ENCODE measurements at places on chromosomes 3 and 15.

DNA sequence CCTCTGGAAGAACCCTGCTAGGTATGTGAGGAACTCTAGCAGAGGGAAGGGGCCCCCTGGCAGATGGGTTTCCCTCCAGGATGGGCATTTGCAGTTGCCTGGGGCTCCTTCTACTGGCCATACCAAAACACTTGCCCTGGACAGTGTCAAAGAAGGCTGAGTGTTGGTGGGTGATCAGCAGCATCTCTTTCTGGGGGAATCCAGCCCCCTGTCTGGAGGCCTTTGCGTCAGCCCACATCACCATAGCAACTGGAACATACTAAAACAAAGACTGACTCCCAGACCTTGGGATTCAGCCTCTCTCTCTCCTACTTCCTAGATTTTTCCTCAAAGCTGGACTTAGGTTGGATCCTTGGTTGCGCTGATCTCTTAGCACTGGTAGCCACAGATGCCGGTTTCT, 8.1 kb downstream of the CEMIP start:
- no peak for DNase-seq

DNA sequence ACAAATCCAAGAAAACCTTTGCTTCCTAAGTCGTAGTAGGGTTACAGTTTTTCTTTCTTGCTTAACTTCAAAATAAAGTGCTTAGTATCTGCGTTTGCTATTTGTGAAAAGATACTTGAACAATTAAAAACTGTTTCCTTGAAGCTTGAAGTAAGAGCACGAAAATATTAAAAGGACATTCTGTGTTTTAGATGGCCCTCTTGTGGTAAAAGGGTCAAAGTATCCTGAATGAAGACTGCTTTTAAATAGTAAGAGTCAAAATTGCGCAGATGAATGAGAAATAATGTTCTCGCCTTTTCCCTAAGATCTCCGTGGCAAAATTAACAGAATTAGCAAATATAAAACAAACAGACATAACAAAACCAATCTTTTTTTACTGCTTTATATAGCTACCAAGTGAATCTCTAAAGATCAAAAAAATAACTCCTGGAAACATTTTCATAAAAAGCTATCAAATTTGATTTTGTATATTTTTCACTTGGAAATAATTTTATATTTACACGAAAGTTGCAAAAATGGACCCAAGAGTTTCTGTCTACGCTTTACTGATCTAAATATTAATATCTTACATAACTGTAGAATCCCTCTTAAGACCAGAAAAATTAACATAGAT, 175.4 kb downstream of the MBNL1 start:
- DNase-seq, result peak; percentile 73

GRCh38 chr15:93942269-93942694, 289.1 kb upstream of the MCTP2 start:
- DNase-seq, result peak; percentile 62

DNA sequence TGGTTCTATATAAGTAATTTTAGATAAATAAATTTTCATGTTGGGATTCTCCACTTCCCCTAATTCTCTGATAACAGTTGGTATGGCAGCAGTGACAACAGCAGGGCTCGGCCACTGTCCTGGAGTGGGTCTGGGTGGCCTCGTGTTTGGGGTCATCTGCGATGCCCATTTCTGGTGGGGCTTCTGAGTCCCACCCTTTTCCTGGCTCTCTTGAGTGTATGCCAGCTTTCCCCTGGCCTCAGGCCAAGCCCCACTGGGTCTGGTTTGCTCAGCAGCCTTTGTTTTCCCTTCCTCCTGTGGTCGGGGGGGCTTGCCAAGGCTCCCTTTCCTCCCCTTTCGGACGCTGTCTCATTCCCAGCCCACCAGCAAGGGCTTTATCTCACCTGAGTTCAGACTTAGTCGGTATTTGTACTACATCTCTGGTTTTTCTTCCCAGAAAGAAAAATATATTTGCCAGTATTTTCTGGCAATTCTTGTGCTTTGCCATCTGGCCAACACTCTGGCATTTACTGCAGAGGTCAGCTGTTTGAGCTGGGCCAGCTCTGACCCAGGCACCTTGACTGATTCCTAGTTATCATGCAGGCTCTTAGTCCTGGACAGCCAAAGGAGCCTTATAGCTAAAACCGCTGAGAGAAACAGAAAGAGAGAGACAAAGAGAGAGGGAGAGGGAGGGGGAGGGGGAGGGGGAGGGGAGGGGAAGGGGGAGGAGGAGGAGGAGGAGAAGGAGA, 35.2 kb downstream of the MYZAP start:
- no peak for DNase-seq

DNA sequence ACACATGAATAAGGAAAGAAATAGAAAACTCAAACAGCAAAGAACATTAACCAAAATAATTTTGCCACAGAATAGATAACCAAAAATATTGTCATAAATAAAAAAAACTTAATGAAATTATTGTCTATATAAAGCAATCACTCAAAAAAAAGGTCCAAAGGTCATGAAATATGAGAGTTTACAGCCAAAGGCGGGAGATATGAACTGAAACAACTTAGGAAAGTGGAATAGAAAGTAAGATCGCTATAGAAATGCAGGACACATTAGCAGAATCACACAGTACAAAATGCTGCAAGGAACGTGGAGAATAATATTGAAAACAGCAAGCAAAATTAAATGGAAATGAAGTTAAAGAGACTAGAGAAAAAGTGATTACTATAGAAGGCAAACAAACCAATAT, 375.0 kb upstream of the ARHGEF26 start:
- no peak for DNase-seq

GRCh38 chr3:113140876-113141275, 70.5 kb upstream of the BOC start:
- DNase-seq, result no peak

- DNase-seq, result no peak
Observed at GRCh38 chr15:28047277-28047676, 51.8 kb downstream of the OCA2 start.

- no peak for DNase-seq
Observed at GRCh38 chr3:131526801-131527347, 24.1 kb upstream of the MRPL3 start.

- DNase-seq, result no peak
Observed at GRCh38 chr3:186882150-186882524, 39.6 kb downstream of the ADIPOQ start.

DNA sequence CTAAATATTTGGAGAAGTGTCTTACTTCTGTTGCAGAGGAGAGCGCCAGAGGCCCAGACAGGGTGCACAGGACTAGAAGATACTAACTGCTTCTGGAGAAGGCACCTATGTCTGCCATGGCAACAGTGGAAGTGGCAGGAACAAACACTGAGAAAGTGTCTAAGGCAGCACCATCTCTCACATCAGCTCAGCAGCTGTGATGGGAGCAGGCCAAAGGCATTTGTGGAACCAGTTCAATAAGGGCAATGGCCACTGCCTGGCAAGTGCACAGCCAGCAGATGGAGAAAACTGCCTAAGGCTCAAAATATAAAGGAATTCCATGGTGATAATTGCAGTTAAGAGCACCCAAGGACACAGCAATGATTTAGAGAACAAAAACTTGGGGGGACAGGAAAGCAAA, 563.0 kb upstream of the CCDC54 start:
- DNase-seq, result no peak

All from hematopoietic multipotent progenitor cell treated with erythropoietin and hydrocortisone succinate and interleukin-3 and kit ligand, for 15 days (in vitro differentiated cells).